Regular cardiac myocyte (primary cell): ENCODE measurements at places on chromosomes 1 and 21. TPM values are rescaled to one million over a fixed set of nuclear protein-coding genes. Genes with fewer than 3 reads are reported as not detected.

MAN1A2 gene
- total RNA-seq = 50.4 and 68.2 TPM in 2 replicates

CZIB gene
- total RNA-seq = 44.3 and 48.5 TPM in 2 replicates

TSPAN2 gene
- total RNA-seq = 0.58 and 0.85 TPM in 2 replicates

DCAF6 gene
- total RNA-seq = 57.5 and 82.3 TPM in 2 replicates

OR6N1 gene
- not detected in 2 replicates for total RNA-seq

NUAK2 gene
- 5.1 and 5.2 TPM in 2 replicates for total RNA-seq

KCNK2 gene
- total RNA-seq = 4.2 and 5.1 TPM in 2 replicates

KISS1 gene
- total RNA-seq = 1.5 TPM in 1 of 2 replicates, not detected in the other

RHOU gene
- under 0.01 and 1.1 TPM in 2 replicates for total RNA-seq

VHLL gene
- total RNA-seq = 0.96 TPM in 1 of 2 replicates, not detected in the other

RNU1-4 gene
- under 0.01 TPM in 2 replicates for total RNA-seq

PBX1 gene
- 11.3 and 23.7 TPM in 2 replicates for total RNA-seq

PPM1J gene
- total RNA-seq = 1.5 and 2.3 TPM in 2 replicates

GAS5 gene
- total RNA-seq = 418 and 636 TPM in 2 replicates
